Bone marrow (tissue), 2 donors: ENCODE measurements at places on chromosomes 7 and 10.

DNA sequence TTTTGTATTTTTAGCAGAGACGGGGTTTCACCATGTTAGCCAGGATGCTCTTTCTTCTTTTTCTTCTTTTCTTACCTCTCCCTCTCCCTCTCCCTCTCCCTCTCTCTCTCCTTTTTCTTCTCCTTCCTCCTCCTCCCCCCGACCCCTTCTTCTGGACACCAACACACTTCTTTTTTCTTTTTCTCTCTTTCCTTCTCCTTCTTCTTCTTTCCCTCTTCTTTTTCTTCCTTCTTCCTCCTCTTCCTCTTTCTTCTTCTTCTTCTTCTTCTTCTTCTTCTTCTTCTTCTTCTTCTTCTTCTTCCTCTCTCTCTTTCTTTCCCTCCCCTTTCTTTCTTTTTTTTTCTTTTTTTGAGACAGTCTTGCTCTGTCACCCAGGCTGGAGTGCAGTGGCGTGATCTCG lies 14.0 kb downstream of the MMD2 start:
- DNase-seq, result no peak

- DNase-seq, result no peak
These were observed 79.1 kb downstream of the PRTFDC1 start for GRCh38 chr10:24873281-24873683.

DNA sequence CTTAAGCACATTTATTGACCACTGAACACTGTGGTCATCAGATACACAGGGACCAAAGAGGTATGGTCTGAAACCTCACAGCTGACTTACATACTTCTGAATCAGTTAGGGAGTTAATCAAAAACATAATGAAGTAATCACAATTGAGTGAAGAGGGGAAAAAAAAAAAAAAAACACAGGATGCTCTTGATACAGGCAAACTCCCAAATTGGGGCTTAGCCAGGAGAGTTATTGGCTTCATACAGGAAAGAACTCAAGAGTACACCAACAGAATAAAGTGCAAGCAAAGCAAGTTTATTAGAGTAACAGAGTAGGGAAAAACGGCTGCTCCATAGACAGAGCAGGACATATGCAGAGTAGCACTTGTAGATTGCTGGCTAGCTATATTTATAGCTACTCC lies 917.0 kb downstream of the CNTNAP2 start:
- DNase-seq, result no peak

- no peak for DNase-seq
These were observed 40.2 kb upstream of the KLF6 start for GRCh38 chr10:3825244-3825643.

DNA sequence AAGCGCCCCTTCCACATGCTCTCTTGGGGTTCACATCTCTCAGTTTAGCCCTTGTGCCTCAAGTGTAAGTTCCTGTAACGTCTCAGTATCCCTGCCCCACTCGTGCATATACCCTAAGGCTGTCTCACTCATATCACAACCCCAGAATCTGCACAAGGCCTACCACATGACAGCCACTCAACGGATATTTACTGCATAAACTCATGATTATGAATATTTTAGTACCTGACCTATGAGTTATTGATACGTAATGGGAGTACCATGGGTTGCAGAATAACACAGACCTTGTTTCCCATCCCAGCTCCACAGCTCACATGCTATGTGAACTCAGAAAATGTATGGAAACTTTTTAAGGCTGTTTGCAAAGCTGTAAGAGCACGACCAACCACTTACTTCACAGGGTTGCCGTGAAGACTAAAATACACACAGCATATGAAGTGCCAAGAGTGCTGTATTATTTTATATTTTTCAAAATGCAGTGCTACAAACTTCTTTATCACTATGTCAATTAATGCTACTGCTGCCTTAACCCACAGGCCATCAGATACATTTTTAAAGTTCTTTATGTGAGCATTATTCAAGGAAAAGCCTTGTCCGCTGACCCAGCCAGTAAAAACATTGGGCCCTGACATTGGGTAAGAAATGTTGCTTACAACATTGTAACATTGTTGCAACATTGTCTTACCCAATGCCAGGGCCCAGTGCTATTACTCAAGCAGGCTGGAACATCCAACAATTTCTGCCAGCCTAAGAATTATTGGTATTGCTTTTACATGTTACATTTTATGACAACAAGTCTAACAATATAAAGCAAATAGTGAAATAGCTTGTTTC lies 97.2 kb downstream of the JAZF1 start:
- DNase-seq, result no peak

DNA sequence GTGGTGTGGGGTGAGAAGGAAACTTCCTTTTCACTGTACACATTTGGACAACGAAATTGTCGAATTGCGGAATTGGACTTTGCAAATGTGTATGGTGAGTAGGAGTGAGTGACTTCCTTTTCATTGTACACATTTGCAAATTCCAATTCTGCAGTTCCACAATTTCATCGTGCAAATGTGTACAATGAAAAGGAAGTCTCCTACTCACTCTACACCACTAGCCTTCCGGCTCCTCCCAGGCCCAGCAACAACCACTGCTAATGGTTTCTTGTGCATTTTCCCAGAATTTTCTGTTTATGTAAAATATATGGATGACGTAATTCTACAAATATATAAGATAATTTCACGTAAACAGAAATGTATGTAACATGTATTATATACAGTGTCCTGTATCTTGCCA lies 118.5 kb downstream of the ARL4A start:
- no peak for DNase-seq

DNA sequence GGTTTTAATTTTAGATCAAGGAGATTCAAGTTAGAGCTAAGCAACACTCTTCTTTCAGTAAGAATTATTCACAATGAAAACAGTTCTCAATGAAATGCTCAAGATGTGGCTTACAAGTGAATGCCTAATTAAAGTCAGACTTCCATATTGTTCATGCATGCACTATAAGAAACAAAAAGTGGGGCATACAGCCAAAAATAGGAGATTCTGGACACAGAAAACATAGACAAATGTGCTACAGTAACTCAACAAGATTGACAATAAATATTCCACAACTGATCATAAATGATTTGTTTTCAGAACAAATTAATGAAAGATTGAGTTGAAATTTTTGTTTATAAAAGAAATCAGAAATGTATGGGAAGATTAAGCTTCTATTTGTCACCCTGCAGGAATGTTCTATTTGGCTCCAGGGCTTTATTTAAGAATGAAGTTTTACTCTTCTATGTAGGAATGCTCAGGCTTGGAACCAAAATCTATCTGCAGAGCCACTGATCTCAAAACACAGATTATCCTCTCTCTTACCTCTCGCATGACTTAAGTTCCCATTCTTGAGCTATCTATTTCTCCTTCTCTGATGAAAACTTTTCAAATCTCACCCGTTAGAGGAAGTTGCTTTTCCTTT lies 89.0 kb upstream of the PIP4K2A start:
- no peak for DNase-seq

- DNase-seq, result no peak
These were observed 853.6 kb downstream of the LRMDA start for GRCh38 chr10:76285012-76285411.

DNA sequence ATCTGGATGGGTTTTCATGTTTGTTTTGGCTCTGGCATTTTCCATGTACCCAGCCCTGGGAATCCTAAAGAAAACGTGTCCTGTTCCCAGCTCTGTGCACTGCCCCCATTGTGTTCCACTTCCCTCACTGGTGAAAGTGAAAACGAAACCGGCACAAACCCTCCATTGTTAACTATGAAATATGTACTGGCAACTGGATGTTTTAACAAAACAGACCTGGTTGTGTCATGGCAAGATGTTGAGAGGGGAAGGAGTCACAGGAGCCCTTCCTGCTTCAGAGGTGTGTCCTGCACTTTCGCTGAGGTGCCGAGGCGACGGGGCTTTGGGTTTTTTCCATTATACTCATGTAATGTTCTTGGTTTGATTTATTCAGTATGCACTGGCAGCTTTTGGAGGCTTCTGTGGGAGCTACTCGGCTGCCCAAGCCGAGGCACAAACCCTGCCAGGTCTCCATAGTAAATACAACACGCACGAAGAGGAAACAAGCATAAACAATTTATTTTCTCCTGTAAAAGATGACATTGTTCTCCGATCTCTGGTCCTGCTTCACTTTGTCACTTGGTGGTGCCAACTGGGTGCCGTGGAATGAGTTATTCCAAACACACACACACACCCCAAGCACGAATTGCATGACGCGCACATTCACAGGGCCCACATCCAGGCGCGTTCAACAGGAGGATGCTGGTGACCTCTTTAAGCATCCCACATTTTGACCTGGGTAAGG lies 118.2 kb downstream of the CDK6 start:
- no peak for DNase-seq

GRCh38 chr7:108463613-108464012 lies 7.4 kb upstream of the NRCAM start:
- no peak for DNase-seq

DNA sequence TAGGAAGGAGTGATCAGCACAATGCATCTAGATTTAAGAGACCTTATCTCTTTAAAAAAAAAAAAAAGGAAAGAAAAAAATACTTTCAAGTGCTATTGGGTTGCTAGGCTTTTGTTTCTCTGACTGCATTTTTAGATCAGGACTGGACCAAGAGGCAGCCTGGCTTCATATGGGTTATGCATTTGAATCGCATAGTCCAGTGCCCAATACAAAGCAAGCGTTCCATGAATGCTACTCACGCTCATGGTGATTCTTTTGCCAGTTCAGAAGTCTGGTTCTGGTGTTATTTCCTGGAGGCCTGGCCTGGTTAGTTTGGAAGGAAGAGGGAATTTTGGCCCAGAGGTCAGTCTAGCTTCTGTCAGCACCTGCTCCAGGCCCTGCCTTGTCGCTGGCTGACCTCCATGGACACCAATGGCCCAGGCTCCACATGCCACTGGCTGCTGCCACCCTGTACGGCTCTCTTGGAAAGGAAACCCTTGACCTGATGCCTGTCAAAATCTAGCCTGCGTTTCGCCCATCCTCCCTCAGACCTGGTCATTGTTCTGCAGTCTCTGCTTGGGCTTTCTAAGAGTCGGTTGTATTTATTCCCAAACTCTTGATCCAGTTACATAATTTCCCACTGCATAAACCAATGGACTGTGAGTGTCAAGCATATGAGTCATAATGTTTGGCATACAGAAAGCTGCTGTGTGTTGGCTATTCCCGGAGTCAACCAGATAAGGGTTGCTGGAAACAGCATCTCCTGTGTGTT lies 74.3 kb upstream of the MKX start:
- DNase-seq, result no peak

GRCh38 chr10:6394084-6394483 lies 186.0 kb downstream of the PRKCQ start:
- DNase-seq, result no peak

DNA sequence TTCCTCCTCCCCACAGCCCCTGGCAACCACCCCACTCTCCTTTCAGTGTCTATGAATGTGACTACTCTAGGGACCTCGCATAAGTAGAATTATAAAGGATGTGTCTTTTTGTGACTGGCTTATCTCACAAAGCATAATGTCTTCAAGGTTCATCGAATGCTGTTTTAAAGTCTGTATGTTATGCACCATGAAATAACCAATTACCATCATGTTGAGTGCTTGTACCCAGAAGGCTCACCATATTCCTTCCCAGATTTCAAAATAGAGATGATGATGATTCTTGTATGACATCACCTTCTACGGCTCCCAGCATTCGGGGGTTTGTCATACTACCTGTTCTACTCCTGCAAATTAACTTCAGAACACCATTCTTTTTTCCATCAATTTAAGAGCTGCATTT lies 11.9 kb downstream of the PKD1L1 start:
- DNase-seq, result no peak

GRCh38 chr10:121580276-121581116 lies 17.7 kb downstream of the FGFR2 start:
- DNase-seq, result no peak

DNA sequence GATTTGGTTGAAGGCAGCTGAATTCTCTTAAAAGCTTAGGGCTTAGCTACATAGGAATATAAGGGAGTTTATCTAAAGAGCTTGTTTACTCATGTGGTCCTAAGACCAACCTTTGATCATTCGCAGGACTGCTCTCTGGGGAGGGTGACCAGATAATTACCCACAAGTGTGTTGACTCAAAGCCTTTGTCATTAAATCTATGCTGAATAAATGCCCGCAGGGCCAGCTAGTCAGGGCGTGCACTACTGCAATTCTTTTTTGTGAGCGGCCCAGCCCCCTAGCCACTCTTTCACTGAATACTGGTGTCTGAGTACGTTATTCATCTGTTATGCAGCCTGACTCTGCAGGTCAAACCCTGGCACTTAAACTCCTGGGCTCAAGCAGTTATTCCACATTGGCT lies 69.6 kb downstream of the AKAP9 start:
- no peak for DNase-seq

GRCh38 chr7:74129887-74130286 lies 44.3 kb upstream of the EIF4H start:
- no peak for DNase-seq

DNA sequence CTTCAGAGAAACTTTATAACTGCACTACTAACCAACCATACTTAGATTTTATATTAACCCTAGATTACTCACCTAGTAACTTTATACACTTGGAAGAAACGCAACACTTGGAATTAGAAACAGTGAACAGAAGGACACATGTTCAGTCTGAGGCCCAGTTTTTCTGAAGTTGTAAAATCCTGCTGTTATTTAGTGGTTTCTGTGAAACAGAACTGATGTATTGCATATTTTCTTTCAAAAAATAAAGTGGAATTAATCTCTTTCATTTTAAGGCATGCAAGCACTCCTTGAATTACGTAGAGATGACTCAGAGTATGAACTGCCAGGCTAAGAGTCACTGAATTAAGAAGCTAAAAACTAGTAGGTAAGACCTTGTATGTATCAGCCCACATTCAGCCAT lies 215.8 kb downstream of the SKAP2 start:
- no peak for DNase-seq
